ENCODE measurements at places on chromosomes 6 and 20. TPM values are rescaled to one million over a fixed set of nuclear protein-coding genes. Genes with fewer than 3 reads are reported as not detected.

The TGM3 gene
- 1.6 TPM for polyA plus RNA-seq

The OR2H1 gene
- not detected for polyA plus RNA-seq

The UFL1 gene
- polyA plus RNA-seq = 45.2 TPM

The ENPP5 gene
- 10.4 TPM for polyA plus RNA-seq

The SLC22A2 gene
- not detected for polyA plus RNA-seq

The ZC3H12D gene
- 3.2 TPM for polyA plus RNA-seq

The VGLL2 gene
- not detected for polyA plus RNA-seq

The ARFGEF3 gene
- polyA plus RNA-seq = 0.45 TPM

The TUBB2B gene
- 3.4 TPM for polyA plus RNA-seq

The RIMS1 gene
- polyA plus RNA-seq = 1.4 TPM

The TBXT gene
- not detected for polyA plus RNA-seq

The KCNK16 gene
- not detected for polyA plus RNA-seq

The SAPCD1 gene
- polyA plus RNA-seq = 6.4 TPM

The OPRM1 gene
- polyA plus RNA-seq = 0.09 TPM

The SLC23A2 gene
- polyA plus RNA-seq = 3.4 TPM

The SLC17A4 gene
- 46.8 TPM for polyA plus RNA-seq

The CFB gene
- polyA plus RNA-seq = 89.0 TPM

The PPIL6 gene
- polyA plus RNA-seq = 4.8 TPM

The PRND gene
- polyA plus RNA-seq = not detected

The CPNE5 gene
- 2.0 TPM for polyA plus RNA-seq

The TRIM15 gene
- polyA plus RNA-seq = 43.0 TPM
